Hepatic stellate cell (primary cell): ENCODE measurements at places on chromosomes 16 and 17.

- DNase-seq: no peak
Measured at GRCh38 chr16:16882766-16883165, 503.8 kb downstream of the NPIPA7 start.

DNA sequence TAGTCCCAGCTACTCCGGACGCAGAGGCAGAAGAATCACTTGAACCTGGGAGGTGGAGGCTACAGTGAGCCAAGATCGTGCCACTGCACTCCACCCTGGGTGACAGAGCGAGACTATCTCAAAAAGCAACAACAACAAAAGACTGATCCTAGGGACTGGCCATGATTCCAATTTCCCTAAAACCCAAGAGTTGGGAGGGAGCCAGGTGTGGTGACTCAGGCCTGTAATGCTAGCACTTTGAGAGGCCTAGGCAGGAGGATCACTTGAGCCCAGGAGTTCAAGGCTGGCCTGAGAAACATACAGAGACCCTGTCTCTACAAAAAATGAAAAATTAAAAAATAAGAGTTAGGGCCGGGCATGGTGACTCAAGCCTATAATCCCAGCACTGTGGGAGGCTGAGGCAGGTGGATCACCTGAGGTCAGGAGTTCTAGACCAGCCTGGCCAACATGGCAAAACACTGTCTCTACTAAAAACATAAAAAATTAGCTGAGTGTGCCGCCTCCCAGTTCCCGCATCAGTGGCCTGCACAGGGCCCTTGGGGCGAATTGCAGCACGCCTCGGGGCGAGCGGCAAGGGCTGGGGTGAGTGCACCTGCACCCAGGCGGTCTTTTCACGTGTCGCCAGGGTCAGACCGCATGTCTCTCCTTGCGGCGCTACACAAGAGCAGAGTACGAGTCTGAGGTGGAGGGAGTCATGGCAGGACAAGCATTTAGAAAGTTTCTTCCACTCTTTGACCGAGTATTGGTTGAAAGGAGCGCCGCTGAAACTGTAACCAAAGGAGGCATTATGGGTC lies 40.8 kb downstream of the CDH3 start:
- no peak for DNase-seq

DNA sequence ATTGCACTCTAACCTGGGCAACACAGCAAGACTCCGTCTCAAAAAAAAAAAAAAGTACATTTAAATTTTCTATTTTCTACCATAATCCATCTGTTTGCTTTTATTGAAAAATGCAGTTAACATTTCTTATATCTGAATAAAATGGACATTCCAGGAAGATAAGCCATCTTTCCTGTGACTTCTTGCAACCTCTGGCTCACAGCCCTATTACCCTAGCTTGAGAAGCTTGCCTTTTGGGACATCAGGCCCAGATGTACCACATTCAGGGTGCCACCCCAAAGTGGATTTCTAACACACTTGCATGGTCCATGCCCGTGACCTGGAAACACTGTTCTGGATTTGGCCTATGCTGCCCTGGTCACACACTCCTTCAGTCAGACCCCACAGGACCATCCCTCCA lies 30.1 kb upstream of the DDX52 start:
- no peak for DNase-seq

DNA sequence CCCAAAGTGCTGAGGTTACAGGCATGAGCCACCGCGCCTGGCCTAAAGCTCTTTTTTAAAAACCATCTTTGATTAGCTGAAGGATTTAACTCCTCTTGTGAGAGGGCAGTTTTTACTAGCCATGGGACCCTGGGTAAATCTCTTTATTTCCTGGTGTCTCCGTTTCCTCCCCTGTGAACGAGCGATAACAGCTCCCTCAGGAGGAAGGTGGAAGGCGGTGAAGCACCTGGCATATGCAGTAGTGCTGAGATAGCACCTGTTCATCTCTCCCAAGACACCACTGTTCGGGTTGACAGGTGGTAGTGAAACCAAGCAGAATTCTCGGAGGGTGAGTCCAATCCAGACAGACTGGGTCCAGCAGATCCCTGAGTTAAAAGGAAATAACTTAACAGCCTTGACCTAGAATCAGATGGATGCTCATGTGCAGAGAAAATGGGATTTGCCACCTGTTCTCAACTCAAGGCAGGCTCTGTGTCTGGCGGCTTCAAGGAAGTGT lies 86.2 kb downstream of the CRISPLD2 start:
- DNase-seq: no peak
